HFFc6 (cell line): ENCODE measurements at places on chromosomes 12 and 14.
A peak's percentile ranks its signal among the peaks of the same experiment; 100 is the strongest.

DNA sequence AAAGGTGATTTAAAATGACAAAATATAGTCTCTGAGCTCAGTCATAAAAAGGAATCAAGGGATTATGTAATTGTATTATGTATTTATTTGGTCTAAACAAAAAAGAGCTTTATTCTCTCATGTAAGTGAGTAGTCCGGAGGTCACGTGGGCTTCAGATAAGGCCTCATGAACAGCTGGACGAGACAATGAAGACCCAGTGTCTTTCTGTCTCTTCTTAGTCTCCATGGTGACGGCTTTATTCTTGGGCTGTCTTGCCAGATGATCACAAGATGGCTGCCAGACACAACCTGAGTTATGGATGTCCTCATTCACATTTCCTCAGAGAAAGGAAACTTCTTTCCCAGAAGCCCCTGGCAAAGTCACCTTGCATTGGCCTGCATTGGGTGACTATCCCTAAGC lies 98.6 kb downstream of the ARF6 start:
- DNase-seq: no peak

DNA sequence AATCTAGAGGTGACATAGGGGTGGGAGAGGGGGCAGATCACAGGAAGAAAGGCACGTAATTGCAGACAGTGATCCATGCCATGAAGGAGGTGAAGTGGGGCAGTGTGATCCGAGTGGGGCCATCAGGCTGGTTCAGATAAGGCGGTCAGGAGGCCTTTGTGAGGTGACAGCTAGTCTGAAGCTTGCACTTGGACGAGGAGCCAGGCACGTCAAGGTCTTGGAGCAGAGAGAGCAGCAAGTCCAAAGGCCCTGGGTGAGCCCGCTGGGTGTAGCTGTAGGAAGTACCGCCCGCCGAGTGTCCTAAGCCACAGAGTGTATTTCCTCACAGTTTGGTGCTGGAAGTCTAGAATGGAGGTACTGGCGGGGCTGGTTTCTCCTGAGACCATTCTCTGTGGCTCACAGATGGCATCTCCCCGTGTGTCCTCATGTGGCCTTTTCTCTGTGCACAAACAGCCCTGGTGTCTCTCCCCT lies 23.6 kb downstream of the RHOF start:
- DNase-seq: no peak

DNA sequence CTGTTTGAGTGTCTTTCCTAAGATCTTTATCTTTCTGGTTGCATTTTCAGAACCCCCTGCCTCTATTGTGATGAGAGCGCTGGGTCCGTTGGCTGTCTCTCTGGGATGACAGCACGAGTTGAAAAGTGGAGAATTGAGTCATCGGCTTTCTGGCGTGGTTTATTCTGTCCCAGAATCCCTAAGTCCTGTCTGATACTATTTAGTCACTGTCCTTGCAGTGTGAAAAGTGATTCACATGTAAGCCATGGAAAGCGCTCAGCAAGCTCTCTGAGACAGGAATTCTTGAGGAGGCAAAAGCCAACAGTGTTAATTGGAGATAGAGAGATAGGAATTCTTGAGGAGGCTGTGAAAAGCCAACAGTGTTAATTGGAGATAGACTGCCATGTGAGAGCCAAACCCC lies 121.7 kb downstream of the CHST11 start:
- peak; percentile 88 for DNase-seq

DNA sequence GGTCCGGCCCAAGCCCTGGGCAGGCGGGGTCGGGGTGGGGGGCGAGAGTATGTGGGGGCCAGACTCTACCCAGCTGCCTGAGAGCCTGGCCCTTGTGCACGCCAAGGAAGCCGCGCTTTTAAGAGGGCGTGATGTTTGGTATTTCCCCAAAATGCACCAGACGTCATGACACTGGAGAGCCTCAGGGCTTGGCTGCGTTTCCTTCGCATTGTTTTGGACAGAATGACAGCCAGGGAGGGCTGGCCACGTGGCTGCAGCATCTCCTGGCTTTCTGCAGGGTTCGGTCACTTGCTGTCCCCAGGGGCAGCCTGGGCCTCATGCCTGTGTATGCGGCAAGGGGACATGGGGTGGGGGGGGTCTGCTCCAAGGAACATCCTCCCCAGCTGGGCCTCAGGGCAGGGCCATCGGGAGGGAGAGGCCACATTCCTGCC lies 16.1 kb upstream of the NUDT14 start:
- peak; percentile 62 for DNase-seq

DNA sequence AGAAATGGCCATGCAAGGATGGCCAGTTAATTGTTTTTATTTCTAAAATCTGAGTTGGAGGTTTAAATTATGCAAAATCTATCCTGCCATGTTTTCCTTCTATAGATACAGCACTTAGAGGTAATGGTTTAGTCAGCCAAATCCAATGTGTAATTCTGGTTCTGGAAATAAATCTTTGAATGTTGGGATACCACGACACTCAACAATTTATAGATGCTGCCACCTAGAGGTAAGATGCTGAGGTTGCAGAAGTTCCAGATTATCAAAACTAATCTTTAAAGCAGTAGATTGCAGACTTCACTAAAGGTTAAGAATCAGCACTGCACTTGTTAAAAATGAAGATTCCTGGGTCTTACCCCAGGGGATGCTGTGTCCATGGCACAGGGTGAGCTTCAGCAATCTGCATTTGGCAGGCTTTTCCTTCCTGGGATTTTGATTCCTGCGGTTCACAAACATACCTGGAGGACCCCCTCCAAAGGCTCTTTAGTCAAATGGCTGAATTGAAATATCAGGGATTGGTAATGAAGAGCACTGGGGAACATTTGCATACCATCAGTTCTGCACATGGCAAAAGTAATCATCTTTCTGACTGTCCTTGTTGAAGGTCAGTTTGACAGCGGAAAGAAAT lies 53.4 kb upstream of the ANO4 start:
- peak; percentile 20 for DNase-seq

DNA sequence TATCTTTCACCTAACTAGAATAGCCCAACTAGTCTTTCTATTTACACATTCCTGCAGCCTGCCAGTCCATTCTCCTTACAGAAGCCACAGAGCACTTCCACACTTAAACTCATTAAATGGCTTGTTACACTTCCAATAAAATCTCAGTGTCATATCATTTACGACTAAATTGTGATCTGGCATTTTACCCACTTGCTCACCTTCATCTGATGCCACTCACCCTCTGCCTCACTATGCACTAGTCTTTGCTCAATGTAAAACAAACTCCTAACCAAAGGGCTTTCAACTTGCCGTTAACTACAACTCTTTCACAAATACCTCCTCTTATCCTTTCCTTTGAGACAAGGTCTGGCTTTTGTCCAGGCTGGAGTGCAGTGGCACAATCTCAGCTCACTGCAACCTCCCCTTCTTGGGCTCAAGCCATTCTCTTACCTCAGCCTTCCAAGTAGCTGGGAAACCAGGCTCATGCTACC lies 24.1 kb downstream of the YAF2 start:
- DNase-seq: no peak

- DNase-seq: no peak
Observed at GRCh38 chr12:104050436-104050835, 449 bp upstream of the GLT8D2 start.
